ENCODE measurements at places on chromosomes 1 and 21.

DNA sequence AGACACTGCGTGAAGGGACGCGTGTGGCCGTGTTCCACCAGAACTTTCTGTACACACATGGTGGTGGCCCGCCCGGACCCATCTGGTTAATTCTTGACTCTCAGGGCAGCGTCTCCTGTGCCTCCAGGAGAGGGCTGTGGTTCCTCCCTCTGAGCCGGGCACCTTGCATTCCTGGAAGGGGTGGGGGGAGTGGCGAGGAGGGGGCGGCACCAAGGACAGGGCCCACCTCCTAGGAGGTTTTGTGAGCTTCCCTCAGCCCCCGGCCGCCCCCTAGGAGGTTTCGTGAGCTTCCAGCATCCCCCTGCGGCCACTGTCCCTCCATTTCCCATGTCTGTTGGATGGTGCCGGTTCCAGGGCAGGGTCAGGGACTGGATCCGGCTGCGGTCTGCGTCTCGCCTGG lies 28.9 kb downstream of the FAAP20 start:
- no peak for DNase-seq

- DNase-seq: no peak
Measured at GRCh38 chr1:19029191-19030085, 73.0 kb upstream of the IFFO2 start.

DNA sequence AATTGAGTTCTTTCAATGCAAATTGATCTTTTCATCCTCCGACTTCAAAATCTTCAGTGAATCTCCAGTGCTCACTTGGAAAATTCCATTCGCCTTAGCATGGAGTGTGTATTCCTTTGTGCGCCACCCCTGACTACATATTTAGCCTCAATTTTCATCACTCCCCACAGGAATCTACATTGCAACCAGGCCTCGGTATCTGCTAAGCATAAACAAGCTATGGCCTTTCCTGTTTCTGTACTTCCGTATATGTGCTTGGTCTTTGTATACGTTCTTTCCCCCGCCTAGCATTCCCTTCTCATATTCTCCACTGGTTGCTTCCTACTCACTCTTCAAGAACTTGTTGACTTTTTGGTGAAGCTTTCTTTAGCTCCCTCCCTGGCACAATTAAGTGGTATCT lies 470.8 kb downstream of the LMO4 start:
- no peak for DNase-seq

GRCh38 chr1:230058626-230059025 lies 8.4 kb upstream of the GALNT2 start:
- no peak for DNase-seq

DNA sequence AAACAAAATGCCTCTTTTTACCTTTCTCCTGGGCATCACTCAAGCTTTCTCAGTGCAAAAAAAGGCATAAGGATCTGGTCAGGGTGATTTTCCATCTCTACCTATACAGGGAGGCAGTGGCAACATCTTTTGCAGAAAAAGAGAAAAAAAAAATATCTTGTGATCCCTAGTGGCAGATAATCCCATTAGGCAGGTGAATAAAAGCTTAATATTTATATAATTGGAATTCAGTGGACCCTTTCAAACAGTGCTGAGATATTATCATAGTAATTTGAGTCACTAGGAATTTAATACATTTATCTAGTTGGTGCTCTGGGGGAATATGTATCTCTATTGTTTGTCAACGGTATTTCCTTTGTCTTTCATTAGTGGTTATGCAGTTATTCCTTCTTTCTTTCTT lies 29.9 kb upstream of the CXADR start:
- DNase-seq: no peak

- no peak for DNase-seq
Measured at GRCh38 chr1:206505702-206506355, 1.5 kb upstream of the RASSF5 start.

DNA sequence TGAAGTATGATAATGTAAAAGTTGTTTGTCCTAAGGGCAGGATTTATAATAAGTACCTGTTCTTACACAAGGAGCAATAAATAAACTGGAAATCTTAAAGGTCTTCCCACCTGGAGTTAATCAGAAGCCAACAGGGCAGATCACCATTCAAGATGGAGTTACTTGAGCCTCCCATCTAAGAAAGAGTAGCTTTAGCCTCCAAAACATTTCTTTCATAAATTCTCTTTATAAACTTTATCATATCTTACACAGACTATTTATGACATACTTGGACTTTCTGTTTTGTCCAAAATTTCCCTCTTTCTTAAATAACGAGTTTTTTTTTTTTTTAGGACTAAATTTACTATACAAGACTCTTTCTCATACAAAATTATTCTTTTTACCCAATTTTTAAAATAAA lies 18.5 kb downstream of the OR2T1 start:
- DNase-seq: no peak

- DNase-seq: no peak
Measured at GRCh38 chr1:231734417-231734816, 107.8 kb downstream of the DISC1 start.

DNA sequence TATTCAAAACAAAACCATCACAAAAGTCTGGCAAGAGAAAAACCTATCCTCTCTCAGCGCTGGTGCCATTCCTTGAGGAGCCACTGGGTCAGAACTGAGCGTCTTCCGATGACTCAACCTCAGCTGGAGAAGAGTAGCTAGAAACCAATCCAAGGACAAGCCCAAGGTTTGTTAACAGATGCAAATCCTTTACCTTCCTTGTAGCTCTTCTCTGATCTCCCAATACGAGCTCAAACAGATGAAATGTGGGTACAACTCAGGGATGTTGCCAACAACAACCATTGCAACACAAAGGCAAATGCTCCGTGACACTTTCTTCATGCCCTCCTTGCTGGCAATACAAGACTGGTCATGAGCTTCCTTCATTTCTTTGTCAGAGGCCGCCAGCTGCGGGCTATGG lies 337.1 kb downstream of the SIPA1L2 start:
- DNase-seq: no peak

DNA sequence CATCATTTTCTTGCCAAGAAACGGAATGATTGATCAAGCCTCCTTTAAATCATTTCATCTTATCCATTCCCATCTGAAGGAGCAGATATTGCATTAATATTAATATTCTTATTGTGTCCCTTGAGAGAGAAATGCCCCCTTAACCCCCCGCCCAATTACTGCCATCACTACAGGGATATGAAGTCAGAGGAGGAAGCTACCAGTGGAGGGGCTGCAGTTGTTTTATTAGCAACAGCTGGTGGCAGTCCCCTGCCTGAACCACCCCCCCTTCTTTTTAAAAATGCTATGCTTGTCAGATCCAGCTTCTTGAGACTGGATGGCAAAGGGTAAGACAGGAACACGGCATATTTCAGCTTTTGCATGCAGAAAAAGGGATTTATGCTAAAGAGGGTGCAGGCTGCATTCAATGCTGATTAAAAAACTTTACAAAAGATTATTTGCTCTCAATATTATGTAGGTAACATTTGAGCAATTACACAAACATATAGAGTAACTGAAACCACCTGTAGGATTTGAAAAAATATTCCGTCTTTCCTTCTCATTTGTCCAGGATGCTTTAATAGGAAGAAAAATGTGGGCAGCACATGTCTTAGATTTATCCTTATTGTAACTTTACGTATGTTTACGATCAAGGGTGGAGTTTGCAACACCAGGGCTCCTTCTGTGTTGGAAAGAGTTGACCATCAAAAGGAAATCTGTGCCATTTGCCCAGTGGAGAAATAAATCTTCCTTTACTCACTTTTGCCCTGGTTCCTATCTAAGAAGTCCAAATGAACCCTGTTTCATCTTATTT lies 77.7 kb downstream of the ZBTB18 start:
- DNase-seq: no peak

DNA sequence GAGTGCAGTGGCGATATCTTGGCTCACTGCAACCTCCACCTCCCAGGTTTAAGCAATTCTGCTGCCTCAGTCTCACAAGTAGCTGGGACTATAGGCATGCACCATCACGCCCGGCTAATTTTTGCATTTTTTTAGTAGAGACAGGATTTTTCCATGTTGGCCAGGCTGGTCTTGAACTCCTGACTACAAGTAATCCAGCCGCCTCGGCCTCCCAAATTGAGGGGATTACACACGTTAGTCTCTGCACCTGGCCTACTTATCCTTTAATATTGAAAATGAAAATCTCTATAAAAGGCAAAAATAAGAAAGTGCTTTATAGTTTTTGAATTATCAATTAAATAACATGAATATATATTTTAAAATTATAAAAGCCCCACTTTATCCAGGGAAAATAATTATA lies 190.6 kb downstream of the DPYD start:
- no peak for DNase-seq

DNA sequence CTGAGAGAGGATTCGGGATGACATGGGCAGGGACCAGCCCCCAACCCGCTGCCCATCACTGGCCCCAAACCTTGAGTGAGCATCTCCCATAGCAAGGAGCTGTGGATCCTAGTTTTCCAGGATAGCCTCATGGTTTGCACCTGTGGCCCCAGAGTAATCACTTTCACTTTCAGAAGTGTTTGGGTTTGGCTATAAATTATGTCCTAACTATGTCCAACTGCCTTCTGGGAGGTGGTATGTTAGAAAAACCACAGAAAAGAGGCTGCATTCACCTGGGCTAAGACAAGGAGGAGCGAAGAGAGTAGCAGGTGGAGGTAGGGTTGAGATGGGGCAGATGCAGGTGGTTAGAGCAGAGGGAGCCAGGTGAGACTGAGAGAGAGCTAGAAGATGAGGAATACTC lies 19.4 kb upstream of the CLIC6 start:
- no peak for DNase-seq

DNA sequence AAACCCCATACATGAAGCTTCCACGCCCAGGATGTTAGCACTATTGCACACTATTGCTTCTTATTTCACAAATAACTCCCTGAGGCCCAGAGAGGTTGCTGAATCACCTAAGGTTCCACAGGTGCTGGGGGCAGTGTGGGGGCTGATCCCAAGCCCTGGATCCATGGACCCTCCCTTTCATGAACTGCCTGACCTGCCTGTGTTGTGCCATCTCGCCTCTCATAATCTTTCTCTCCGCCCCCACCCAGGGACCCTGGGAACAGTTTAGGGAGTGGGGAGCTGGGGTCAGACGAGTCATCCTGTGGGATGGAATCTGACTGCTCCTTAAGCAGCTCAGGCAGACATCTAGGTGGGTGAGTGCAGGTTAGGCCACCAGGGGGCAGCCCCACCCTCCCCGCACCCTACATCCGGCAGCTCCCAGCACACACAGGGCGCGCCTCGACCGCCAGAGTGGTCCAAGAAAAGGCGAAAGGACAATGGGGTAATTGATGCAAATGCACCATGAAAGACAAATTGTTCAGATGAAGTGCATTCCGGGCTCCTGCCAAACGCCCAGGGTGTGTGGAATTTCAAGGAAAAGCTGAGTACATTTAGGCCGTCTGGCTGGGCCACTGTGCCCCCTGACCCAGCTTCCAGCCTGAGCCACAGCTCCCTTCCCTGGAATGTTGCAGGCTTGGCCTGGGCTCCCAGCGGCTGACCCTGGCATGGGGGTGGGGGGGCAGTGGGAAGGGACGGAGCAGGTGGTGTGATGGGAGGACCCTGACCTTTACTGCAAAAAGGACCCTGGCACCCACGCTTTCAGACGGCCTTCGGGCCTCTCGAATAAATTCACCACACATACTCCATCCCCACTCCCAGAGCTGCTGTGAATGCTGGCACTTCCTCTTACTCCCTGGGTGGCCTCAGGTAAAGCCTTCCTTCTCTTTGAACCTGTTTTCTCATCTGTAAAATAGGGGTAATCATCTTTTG lies 20.8 kb downstream of the PHLDA3 start:
- DNase-seq: peak; percentile 93

GRCh38 chr1:173405281-173405680 lies 71.9 kb upstream of the PRDX6 start:
- no peak for DNase-seq

- no peak for DNase-seq
Measured at GRCh38 chr1:31970873-31971272, 32.7 kb upstream of the PTP4A2 start.

Measured in midbrain (tissue), 1 donor.